ENCODE measurements at places on chromosomes 3 and 15.

- peak; percentile 15 for DNase-seq
These were observed 130.6 kb upstream of the STT3B start for GRCh38 chr3:31402117-31402516.

DNA sequence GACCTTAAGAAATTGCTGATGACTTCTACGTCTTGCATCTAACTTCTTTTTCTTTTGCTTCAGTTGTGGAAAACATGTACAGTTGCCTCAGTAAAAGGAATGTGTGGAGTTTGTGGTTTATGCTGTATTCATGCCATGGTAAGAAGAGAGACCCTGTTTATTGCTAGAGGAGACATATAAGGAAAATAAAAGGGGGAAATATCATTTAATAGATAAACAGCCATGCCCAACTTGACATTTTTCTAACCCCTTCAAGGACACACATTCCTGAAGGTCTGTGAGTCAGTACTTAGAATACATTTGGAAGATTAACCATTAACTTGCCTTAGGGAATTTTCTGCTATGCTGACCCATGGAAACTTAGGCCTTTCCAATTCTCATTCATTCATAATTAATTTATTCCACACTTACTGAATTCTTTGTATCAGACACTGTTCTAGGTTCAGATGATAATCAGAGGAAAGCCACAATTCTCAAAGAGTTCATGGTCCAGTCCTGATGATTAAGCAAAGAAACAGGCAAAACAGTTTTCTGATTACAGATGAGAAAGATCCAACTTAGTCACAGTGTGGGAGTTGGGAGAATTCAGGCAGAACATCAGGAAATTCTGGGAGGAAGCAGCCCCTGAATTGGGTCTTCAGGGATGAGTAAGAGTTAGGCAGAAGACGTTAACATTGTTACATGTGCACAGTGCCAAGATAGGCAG lies 329.8 kb upstream of the RASGRP1 start:
- DNase-seq, result no peak

DNA sequence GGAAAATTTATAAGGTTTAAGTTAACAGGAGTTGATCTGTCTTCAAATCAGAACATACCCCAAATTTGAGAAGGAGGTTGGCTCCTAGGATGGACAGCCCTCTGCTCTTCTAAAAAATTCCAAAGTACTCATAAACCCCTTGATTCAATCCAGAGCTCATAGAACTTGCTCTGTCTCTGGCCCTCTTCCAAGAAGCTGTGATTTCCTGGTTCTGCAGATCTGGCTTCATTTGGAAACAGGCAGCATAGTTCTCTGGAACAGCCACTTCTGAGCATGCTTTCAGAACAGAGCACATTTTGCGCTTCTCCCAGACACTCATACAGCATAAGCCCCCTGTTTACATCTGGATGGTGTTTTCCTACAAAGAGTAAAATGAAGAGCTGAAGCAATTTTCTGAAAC lies 96.7 kb downstream of the KBTBD8 start:
- no peak for DNase-seq

DNA sequence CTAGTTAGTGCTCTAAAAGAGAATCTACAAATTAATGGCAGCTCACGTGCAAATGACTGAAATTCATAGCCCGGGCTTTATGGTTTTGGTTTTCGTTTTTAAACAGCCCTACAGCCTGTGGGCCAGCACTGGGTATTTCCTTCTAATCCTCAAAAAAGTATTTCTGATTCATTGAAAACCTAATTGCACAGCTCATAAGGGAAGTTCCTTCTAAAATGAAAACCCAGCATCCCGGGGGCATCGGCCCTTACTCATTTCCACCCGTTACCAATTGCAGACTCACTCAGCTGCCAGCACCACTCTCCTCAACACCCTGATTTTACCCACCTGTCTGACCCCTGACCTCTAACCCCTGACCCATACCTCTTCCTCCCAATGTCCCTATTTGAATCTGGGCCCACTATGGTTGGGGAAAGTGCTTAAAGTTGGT lies 59.5 kb upstream of the ZNF148 start:
- DNase-seq, result no peak

- peak; percentile 79 for DNase-seq
These were observed 144.6 kb downstream of the LPP start for GRCh38 chr3:188298585-188298984.

DNA sequence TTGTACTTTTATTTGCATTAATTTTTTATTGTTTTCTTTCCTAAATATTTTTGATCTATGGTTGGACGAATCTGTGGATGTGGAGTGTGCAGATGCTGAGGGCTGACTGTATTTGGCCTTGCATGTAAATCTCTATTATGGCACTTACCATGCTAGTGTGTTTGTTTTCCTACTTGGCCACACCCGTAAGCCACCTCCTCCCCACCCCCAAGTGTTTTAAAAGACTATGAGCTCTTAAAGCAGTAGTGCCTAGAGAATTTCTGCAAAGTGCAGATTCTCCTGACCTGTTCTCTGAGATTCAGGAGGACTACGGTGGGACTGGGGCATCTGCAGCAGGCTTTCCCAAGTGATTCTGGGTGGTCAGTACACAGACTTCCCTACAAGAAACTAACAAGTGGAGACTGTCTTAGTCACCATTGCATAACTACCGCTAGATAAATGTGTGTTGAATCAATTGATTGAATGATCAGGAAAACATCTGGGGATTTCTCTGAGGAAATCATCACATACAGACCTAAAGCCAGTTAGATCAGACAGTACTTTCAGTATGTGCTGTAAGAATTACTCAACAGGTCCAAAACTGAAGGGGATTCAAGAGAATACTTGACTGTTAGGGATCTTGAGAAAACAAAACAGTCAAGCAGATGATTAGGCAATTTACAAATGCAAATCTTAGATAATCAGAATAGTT lies 6.2 kb upstream of the TIPARP start:
- DNase-seq, result peak; percentile 97

GRCh38 chr3:115052906-115053305 lies 94.2 kb downstream of the ZBTB20 start:
- no peak for DNase-seq

- no peak for DNase-seq
These were observed 258.4 kb downstream of the UACA start for GRCh38 chr15:70504988-70505387.

- DNase-seq, result peak; percentile 21
These were observed 23.7 kb downstream of the HDC start for GRCh38 chr15:50241684-50242450.

DNA sequence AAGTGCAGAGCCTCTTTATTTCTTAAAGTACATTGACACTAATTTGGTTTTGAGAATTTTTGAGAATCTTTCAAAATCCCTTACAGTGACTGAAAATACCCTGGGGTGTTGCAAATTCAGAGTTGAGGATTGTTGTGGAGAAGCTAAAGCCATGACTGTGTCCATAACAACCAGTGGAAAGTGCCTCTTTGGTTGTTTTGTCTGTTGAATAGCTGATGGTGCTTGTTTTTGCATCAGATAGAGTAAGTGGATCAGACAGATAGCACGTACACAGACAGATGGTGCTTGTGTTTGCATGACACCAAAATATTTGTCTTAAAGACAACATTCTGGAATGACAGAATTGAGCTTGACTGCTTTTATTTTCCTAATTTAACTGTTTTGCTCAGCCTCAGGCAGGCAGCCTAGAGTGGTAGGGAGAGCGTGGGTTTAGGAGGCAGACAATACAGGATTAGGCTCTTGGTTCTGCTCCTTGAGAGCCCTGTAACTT lies 265.0 kb downstream of the IL20RB start:
- DNase-seq, result no peak

GRCh38 chr3:108661699-108662098 lies 72.2 kb downstream of the DZIP3 start:
- DNase-seq, result no peak

DNA sequence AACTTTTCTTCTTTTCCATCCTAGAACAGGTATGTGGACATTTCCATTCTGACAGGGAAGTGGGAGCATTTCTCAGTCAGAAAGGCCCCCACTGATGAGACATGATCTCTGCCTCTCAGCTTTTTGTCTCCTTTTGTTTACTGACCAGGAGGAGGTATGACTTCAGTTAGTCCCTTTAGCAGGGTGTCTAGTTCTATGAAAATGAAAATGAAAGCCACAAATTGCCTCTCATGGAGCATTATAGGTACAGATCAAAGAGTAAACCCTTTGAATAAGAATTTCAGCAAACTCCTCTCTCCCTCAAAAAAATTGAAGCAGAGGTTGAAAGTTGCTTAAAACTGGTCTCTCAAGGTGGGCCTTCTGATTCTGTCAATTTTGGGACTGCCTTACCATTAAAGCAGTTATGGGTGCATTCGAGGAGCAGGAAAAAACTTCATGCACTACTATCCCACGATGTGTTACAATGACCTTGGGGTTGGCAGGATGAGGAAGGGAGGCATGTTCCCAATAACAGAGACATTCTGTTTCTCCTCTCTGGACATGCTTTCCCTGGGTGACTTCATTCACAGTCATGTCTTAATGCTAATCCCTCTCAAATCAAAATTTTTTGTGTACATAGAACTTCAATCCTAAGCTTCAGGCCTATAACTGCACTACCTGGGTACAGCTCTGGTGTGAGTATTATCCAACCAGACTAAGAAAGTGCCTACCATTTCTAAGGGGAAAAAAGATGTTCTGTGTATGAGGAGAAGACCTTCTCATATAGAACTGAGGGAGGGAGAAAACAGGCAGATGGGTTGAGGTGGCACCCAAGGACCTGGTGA lies 50.6 kb upstream of the TBC1D23 start:
- no peak for DNase-seq

DNA sequence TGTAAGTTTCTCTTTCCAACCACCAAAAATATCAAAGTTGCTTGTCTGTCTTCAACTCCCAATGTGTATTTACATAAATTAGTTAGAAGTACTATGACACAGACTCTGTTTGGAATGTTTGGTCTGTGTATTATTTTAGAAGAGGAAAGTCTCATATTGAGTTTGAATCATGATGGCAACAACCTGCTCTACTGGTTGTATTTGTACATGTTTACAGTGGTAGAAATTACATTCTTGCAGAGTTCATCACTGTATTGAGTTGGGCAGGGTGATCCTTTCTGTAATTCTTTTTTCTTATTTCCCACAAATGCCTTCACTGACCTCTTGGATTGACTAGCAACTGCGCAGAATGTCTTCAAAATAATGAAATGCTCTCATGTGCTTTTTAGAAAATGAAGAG lies 149.6 kb downstream of the CHL1 start:
- no peak for DNase-seq

- DNase-seq, result no peak
These were observed 46.9 kb downstream of the NR1D2 start for GRCh38 chr3:23991683-23992628.

- no peak for DNase-seq
These were observed 11.2 kb downstream of the CDCP1 start for GRCh38 chr3:45134758-45135521.

DNA sequence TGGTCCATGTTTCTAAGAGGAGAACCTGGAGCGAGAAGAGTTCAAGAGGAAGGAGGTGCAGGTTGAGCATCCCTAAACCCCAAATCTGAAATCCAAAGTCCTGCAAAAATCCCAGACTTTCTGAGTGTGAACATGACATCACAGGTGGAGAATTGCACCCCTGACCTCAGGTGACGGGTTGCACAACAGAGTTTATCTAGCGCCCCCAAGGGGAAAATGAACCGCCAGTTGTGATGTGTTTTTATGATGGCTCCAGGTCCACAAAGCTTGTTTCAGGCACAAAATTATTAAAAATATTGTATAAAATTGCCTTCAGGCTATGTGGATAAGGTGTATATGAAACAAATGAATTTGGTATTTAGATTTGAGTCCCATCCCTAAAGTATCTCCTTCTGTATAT lies 420.0 kb downstream of the GABRB3 start:
- no peak for DNase-seq

GRCh38 chr3:354432-354831 lies 157.9 kb downstream of the CHL1 start:
- DNase-seq, result peak; percentile 28

DNA sequence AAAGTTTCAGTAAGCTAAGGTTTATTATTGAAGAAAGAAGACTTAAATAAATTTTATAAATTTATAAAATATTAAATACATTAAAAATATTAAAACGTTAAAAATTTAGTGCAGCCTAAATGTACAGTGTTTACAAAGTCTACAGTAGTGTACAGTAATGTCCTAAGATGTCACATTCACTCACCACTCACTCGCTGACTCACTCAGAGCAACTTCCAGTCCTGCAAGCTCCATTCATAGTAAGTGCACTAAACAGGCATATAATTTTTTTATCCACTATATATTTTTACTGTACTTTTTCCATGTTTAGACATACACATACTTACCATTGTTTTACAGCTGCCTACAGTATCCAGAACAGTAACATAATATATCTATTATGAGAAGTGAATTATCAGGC lies 51.5 kb downstream of the TJP1 start:
- no peak for DNase-seq

DNA sequence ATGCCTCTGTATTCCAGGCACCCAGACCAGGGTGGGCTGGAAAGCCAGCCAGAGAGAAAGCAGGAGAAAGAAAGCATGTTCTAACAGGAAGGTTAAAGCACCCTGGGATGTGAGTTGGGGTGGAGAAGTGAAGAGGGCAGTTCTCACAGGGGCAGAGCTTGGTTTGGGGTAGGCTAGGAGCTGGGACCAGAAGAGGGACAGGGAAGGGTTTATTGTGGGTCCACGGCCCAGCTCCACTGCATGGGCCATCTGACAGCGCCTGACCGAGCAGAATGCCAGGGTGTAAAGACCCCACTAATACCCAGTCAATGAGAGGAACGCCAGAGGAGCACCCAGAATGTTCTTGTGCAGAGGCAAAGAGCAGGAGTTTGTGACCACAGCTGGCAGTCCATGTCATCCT lies 27.1 kb upstream of the MAGEF1 start:
- no peak for DNase-seq

GRCh38 chr15:82647045-82647834 lies at the start of gene CPEB1:
Gene CPEB1 (minus strand): TSS chr15:82647363. CDS start chr15:82628459, 18,904 bp downstream.
- DNase-seq, result peak; percentile 4

DNA sequence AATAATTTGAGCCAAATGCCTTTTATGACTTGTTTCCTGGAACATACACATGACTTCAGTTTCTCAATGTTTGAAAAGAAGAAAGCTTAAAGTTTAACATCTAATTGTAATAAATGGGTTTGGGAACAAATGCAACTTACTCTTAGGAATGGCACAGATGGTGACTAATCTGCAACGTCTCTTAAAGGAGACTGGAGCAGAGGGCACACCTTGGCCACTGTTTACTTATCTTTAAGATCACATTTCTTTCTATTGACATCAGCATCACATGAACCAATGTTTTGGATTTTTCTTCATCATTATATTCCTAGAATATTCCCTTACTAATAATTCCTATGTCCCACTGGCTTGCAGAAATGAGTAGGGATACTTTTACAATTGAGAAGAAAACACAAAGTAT lies 229.5 kb downstream of the CHL1 start:
- no peak for DNase-seq

- DNase-seq, result no peak
These were observed 631.0 kb upstream of the CCDC54 start for GRCh38 chr3:106746286-106746685.

GRCh38 chr3:169337500-169338078 lies 325.9 kb downstream of the MECOM start:
- no peak for DNase-seq

DNA sequence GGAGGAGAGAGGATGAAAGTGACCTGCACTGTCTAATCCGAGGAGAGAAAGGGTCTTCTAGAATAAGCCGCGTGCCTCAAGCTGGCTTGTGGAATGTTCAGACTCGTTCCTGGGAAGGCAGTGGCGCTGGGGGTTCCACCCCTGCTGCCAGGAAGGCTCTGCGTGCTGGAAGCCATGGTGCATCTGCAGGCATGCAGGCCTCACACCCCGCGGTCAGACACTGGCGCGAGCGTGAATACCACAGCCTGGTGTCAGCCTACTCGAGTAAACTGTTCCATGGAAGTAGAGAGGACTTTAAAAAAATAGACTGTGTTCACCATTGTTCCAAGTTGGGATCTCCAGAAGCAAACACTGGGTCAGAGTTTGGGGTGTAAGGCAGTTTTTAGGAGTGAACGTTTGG lies 25.9 kb upstream of the GABRG3 start:
- DNase-seq, result no peak
